ENCODE measurements at places on chromosomes 6 and 20. TPM values are rescaled to one million over a fixed set of nuclear protein-coding genes. Genes with fewer than 3 reads are reported as not detected.

DOK5 gene
- total RNA-seq, result 3.1 TPM

FKBP1C gene
- 0.34 TPM for total RNA-seq

PRRT1 gene
- not detected for total RNA-seq

GRCh38 chr20:24489193-24489592 lies 19.8 kb downstream of the SYNDIG1 start:
- no peak for DNase-seq

DNA sequence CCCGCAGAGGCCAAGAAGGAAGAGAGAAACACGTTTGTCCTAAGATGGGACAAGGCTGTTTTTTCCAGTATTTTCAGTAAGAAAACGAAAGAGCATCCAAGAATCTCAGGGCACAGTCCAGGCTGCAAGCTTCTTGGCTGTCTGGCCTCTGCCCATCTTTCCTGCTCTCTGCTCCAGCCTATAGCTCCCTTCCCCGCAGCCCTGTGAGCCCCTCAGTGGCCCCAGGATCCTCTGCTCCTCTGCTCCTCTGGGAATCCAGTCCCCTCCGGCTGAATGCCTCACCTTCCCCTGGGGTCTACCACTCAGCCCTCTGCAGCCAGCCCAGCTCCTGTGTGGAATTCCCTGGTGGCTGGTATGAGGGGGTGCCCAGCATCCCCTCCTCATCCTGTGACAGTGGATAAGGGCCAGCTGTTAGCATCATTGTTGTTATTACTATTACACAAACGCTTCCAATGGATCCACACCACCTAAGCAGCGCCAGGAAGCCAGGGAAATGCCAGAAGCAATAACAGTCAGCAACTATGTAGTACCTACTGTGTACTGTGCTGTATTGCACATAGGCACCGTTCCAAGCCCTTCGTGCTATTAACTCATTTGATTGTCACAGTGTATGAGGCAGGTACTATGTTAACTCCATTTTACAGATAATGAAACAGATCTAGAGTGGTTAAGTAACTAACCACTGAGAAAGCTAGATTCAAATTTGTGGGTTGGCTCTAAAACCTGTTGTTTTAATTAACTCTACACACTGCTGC lies 60.3 kb upstream of the PTPN1 start:
- no peak for DNase-seq

- no peak for DNase-seq
Measured at GRCh38 chr20:50232651-50233324, 42.2 kb downstream of the CEBPB start.

DNA sequence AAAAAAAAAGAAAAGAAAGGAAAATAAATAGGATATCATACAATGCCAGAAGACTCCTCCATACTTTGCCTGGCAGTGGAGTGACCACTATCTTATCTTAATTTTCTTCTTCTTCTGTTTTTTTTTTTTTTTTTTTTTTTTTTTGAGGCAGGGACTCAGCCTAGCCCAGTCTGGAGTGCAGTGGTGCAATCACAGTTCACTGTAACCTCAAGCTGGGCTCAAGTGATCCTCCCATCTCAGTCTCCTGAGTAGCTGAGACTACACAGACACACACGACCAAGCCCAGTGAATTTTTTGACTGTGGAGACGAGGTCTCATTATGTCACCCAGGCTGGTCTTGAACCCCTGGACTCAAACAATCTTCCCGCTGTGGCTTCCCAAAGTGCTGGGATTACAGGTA lies 17.1 kb upstream of the MMP9 start:
- no peak for DNase-seq

DNA sequence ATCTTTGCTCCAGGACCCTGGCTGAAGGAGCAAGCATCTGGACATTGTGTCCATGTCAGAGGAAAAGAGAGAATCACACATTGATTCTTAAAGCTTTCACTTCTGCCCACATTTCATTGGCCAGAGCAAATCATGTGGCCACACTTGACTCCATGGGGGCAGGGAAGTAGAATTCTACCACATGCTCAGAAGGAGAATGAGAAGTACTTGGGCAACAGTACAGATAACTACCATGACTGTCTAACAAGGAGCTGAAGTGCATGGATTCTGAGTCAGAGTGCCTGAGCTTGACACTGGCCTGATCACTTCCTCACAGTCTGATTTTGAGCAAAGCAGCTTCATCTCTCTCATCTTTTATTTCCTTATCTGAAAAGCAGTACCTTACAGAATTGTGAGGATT lies 38.6 kb downstream of the GHRH start:
- DNase-seq, result no peak

DNA sequence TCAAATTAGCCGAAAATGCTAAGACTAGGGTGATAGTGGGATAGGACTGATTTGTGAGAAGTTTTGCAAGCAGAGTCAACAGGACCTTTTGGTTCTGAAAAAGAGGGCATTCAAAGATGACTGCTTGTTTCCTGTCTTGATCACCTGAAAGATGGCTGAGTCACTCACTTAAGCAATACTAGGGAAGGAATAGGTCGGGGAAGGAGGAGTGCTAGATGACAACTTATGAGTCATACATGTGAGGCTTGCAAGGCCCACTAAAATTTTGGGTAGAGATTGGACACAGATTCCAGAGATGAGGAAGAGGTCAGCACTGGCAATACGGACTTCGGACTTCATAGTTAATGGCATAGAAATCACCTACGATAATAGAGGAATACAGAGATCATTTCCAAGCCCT lies 89.2 kb downstream of the FAM83B start:
- DNase-seq, result no peak

Data from neural progenitor cell (in vitro differentiated cells).